ENCODE measurements at places on chromosomes 6 and 20.

DNA sequence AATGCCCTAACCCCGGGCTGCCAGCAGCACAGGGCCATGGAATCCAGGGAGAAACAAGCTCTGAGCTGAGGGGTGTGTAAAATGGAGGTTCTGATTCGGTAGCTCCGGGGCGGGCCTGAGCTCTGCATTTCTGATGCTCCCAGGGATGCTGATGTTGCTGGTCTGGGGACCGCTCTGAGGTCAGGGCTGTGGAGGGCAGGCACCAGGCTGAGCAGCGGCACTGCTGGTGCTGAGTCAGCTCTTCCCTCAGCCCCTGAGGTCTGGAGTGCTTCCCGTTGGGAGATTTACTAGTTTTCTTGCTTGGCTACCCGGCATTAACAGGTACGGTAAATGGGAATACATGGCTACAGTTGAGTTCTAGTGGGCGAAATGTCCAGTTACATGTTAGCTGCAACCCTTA, 18.6 kb upstream of the CST3 start:
- peaks cover 5% of the 10 kb centered on the region for H3K4me1 ChIP-seq
- H3K4me3 ChIP-seq: no peak overlapping the region
- no peaks in the 10 kb centered on the region for H3K36me3 ChIP-seq
- peaks cover 4% of the 10 kb centered on the region for H3K27me3 ChIP-seq
- H3K27ac ChIP-seq: no peak overlapping the region
- no peak for DNase-seq

DNA sequence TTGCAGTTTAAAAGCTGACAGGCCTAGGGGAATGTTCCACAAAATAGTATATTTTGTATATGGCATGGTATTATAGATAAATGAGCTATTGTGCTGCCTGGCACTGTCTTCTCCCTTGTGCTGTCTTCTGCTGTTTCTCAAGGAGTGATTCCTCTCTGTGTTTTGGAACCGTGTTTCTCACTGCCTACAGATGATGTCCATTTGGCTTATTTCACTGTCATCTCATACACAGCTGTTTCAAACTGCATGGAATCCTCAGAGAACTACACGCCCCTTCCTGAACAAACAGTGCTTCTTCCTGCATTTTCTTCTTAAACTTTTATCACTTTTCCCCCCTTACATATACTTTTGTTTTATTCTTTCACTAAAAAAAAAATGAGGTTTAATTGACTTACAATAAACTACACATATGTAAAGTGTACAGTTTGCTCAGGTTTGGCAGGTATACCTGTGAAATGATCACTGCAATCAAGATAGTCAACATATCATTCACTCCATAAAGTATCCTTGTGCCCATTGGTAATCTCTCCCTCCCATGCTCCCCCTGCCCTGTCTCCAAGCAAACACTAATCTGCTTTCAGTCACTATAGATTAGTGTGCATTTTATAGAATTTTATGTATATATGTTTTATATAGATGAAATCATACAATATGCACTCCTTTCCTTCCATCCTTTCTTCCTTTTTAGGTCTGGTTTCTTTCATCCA, 43.0 kb downstream of the CBFA2T2 start:
- peak; percentile 54 for DNase-seq
- H3K27ac ChIP-seq: peak overlapping the region; percentile 39
- H3K36me3 ChIP-seq: no peaks in the 10 kb centered on the region
- peaks cover 21% of the 10 kb centered on the region for H3K4me1 ChIP-seq

DNA sequence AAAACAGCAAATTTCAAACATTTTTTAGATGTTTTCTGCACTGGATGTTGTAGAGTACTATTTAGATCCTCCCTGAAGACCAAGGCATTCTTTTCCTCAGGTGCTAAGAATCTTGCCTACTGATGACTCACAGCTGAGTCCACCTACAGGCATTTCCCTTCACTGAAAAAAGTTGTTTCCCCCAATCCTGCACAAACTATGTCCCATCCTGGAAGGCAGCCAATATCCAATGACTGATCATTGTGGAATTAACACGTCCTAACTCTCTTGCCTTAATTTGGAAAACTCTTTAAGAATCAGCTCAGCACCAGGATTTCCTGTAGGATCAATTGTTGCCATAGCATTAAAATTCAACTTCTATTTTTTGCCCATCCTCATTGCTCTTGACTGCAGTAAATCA, 268.4 kb upstream of the IRAK1BP1 start:
- peak; percentile 97 for DNase-seq
- no peaks in the 10 kb centered on the region for H3K27me3 ChIP-seq
- H3K4me3 ChIP-seq: no peak overlapping the region
- no peak overlapping the region for H3K27ac ChIP-seq
- no peaks in the 10 kb centered on the region for H3K36me3 ChIP-seq

GRCh38 chr6:57183336-57183735, 11.2 kb downstream of the BAG2 start:
- no peak overlapping the region for H3K4me3 ChIP-seq
- DNase-seq: peak; percentile 38
- H3K36me3 ChIP-seq: peaks cover 27% of the 10 kb centered on the region
- peak overlapping the region; percentile 15 for H3K27ac ChIP-seq

GRCh38 chr20:34712525-34713192, 8.5 kb downstream of the TP53INP2 start:
- peak overlapping the region; percentile 72 for H3K27ac ChIP-seq
- H3K4me1 ChIP-seq: peaks cover 18% of the 10 kb centered on the region
- H3K27me3 ChIP-seq: no peaks in the 10 kb centered on the region

- H3K4me1 ChIP-seq: no peaks in the 10 kb centered on the region
- no peak overlapping the region for H3K4me3 ChIP-seq
- peaks cover 7% of the 10 kb centered on the region for H3K27me3 ChIP-seq
- H3K36me3 ChIP-seq: no peaks in the 10 kb centered on the region
- DNase-seq: no peak
Measured at GRCh38 chr6:18533793-18534192, 146.6 kb downstream of the RNF144B start.

GRCh38 chr6:163951326-163951725, 536.8 kb downstream of the QKI start:
- no peak overlapping the region for H3K4me3 ChIP-seq
- no peak for DNase-seq
- no peaks in the 10 kb centered on the region for H3K36me3 ChIP-seq
- H3K4me1 ChIP-seq: 0 out of 2 replicates have a peak, but pooled peaks cover 3% of the 10 kb centered on the region
- H3K27ac ChIP-seq: no peak overlapping the region

DNA sequence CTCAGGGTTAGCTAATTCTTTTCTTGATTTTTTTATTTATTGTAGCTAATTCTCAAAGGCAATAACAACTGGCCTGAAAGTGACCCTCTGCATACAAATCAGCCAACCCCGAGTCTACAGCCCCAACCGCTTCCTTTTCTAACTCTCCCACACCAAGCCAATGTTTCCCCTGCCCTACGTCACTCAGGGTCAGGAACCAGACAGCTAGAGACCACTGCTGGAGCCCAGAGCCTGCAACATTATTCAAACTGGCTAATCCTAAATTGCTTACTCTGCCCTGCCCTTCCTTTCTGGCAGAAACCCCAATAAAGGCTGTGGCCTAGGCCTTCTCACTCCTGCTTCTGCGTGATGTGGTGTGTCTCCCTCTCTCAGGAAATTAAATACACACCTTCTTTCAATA, 320.7 kb downstream of the CBLN4 start:
- H3K36me3 ChIP-seq: no peaks in the 10 kb centered on the region
- no peak overlapping the region for H3K4me3 ChIP-seq
- no peaks in the 10 kb centered on the region for H3K27me3 ChIP-seq
- H3K27ac ChIP-seq: no peak overlapping the region
- no peak for DNase-seq

GRCh38 chr6:37257634-37258404, at the start of the genes TBC1D22B and TMEM217:
Gene TBC1D22B (plus strand): TSS chr6:37257772. CDS start chr6:37257918, 146 bp downstream.
Gene TMEM217 (minus strand): TSS chr6:37258144. CDS start chr6:37219030, 39,114 bp downstream.
- H3K27me3 ChIP-seq: no peaks in the 10 kb centered on the region
- DNase-seq: peak; percentile 93
- H3K4me3 ChIP-seq: peak within 1 kb of the TSS; percentile 92
- no peaks in the 10 kb centered on the region for H3K36me3 ChIP-seq
- H3K27ac ChIP-seq: peak within 1 kb of the TSS; percentile 80

- H3K4me1 ChIP-seq: peaks cover 12% of the 10 kb centered on the region
- no peak overlapping the region for H3K27ac ChIP-seq
- no peaks in the 10 kb centered on the region for H3K36me3 ChIP-seq
- no peak overlapping the region for H3K4me3 ChIP-seq
- H3K27me3 ChIP-seq: no peaks in the 10 kb centered on the region
Measured at GRCh38 chr6:56370561-56371211, 123.3 kb upstream of the COL21A1 start.

DNA sequence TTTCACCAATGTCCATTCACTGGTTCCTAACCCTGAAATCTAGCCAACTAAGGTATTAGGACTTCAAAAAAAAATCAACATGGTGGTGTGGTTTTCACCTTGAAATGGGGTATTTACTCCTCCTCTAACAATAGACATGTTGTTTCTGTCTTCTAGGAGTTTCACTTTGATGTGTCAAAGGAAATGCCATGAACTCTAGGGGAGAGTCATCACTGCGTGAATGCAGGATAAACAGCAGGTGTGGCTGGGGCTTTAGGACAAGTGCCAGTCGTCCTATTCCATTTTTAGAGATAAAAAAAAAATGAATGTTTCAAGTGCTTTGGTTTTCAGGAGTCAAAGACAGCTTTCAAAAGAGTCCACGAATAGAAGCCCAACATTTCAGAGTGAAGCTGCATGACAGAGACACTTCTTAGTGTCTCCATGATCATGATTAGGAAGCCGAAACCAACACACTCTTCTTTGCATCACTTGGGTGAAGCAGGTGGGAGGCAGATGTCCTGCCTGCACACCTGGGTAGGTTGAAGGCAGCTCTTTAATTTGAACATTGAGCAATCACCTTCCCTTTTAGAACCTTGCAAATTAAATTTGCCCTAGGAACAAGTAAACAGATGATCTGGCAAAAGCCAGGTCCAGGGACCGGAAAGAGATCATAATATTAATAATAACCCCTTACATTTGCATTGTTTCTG, 328.5 kb upstream of the PRDM1 start:
- no peak overlapping the region for H3K27ac ChIP-seq
- H3K4me1 ChIP-seq: peaks cover 13% of the 10 kb centered on the region
- no peaks in the 10 kb centered on the region for H3K27me3 ChIP-seq
- DNase-seq: no peak

GRCh38 chr6:134888316-134888715, 61.6 kb downstream of the ALDH8A1 start:
- no peaks in the 10 kb centered on the region for H3K36me3 ChIP-seq
- peaks cover 4% of the 10 kb centered on the region for H3K27me3 ChIP-seq
- H3K4me3 ChIP-seq: no peak overlapping the region

DNA sequence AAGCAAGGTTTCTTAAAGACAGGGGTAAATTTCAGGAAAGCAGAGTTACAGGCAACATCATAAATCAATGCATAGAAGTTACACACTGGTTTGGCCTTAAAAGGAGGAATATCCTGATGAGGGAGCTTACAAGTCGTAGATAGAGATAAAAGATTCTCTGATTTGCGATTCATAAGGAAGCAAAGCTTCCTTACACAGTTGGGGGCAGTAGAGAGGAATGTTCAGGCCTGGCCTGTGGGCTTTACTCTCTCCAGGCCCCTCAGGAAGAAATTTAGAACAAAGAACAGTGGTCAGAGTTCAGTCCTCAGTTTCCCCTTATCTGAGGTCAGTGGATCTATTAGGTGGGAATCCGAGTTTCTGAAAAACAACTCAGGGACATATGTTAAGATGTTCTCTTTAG, 19.3 kb downstream of the HLA-C start:
- H3K27me3 ChIP-seq: peaks cover 7% of the 10 kb centered on the region
- no peak for DNase-seq
- no peaks in the 10 kb centered on the region for H3K36me3 ChIP-seq
- H3K4me1 ChIP-seq: no peaks in the 10 kb centered on the region
- no peak overlapping the region for H3K27ac ChIP-seq
- H3K4me3 ChIP-seq: no peak overlapping the region

DNA sequence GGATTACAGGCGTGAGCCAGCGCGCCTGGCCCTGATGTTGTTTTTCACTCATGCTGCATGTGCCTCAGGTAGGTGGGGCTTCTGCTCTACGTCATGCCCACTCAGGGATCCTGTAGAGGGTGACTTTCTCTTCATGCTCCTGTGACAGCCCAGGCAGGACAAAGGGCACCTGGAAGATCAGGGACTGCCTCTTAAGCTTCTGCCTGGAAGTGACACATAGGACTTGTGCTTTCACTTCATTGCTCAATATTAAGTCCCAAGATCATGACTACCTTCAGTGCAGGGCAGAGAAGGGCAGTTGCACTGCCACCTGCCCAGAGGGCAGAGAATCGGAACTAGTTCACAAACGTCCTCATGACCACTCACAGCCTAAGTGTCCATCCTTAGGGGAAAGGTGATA, 249.5 kb upstream of the SULF2 start:
- no peaks in the 10 kb centered on the region for H3K4me1 ChIP-seq
- no peaks in the 10 kb centered on the region for H3K36me3 ChIP-seq
- no peak overlapping the region for H3K4me3 ChIP-seq

- H3K27me3 ChIP-seq: peaks cover 9% of the 10 kb centered on the region
- H3K4me1 ChIP-seq: peaks cover 8% of the 10 kb centered on the region
- no peak overlapping the region for H3K4me3 ChIP-seq
- no peak overlapping the region for H3K27ac ChIP-seq
Measured at GRCh38 chr20:34701405-34702085, 2.6 kb upstream of the TP53INP2 start.

GRCh38 chr6:111888928-111889695, 15.9 kb upstream of the FYN start:
- no peaks in the 10 kb centered on the region for H3K36me3 ChIP-seq
- peak overlapping the region; percentile 15 for H3K4me3 ChIP-seq
- no peaks in the 10 kb centered on the region for H3K27me3 ChIP-seq
- DNase-seq: peak; percentile 30

DNA sequence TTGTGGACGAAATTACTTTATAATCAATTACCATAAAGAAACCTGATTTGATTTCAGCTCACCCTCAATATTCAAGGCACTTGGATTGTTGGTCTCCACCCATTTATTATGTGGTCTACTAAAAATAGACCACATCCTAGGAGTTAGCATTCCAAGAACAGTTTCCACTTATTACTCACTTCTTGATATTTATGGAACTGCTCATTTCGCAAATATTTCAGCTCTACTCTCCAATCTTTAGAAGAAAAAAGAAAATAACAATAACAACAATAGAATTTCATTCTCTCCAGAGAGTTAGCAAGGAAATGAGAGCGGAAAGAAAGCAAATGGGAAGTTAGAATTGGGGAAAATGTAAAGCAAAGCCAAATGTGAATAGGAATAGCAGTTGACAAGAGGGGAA, 26.2 kb upstream of the HDAC2 start:
- H3K36me3 ChIP-seq: no peaks in the 10 kb centered on the region
- no peak overlapping the region for H3K4me3 ChIP-seq
- peak; percentile 87 for DNase-seq
- peaks cover 11% of the 10 kb centered on the region for H3K4me1 ChIP-seq
- no peaks in the 10 kb centered on the region for H3K27me3 ChIP-seq
- H3K27ac ChIP-seq: no peak overlapping the region

DNA sequence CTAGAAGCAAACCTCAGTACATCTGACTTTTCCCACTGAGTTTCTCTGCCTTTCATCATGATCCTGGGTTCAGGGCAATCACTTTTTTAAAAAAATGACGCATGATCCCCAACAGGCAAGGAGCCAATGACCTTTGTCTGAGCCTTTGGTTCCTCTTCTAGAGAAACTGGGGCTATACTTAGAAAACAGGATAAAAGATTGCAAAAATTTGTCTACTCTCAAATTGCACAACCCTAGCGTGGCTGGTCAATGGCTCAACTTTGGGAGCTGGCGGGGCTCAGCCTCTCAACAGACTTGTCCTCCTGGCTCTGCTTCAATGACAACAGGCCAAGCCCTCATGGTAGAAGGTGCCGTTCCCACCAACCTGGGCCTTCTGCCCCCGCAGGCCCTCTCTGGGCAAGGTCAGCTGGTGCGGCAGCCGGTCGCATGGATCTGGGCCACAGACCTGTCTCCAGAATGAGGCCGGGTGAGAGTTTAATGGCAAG, 48.7 kb downstream of the PDYN start:
- peaks cover 6% of the 10 kb centered on the region for H3K4me1 ChIP-seq
- no peak for DNase-seq
- peaks cover 64% of the 10 kb centered on the region for H3K27me3 ChIP-seq
- no peak overlapping the region for H3K27ac ChIP-seq
- H3K4me3 ChIP-seq: no peak overlapping the region

All from IMR-90 (cell line).